ENCODE measurements at places on chromosomes 7 and 10. TPM values are rescaled to one million over a fixed set of nuclear protein-coding genes. Genes with fewer than 3 reads are reported as not detected.

DNA sequence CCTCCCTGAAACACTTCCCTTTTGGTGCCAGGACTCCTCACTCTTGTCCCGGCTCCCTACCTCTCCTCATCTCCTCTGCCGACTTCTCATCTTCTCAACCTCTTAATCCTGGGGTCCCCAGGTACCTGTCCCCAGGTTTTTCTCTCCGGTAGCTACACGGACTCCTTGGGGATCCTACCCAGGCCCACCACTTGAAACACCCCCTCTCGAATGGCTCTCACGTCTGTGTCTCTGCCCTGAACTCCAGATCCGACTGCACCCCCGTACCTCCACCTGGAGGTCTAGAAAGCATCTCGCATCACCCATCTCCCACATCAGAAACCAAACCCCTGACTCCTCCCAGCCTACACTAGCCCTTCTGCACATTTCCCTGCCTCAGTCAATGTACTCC is 4.8 kb downstream of the TBATA start:
- DNase-seq: no peak

DNA sequence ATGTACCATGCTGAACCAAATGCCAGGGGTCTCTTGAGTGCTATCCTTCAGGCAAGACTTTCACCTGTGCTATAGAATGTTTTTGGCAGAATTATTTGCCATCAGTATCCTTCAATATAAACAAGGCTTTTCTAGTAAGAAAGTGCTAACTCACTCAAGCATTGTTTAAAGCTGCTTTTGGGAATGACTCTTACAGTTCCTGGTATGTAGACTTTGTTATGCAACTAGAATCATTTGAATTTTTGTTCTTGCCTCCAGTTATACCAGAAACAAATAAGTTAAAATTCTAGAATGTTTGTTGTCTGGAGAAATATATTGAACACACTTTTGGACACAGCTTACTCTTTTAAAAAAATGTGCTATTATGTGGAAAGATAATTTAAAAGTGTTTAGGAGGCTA is 39.5 kb upstream of the RTKN2 start:
- no peak for DNase-seq

DNA sequence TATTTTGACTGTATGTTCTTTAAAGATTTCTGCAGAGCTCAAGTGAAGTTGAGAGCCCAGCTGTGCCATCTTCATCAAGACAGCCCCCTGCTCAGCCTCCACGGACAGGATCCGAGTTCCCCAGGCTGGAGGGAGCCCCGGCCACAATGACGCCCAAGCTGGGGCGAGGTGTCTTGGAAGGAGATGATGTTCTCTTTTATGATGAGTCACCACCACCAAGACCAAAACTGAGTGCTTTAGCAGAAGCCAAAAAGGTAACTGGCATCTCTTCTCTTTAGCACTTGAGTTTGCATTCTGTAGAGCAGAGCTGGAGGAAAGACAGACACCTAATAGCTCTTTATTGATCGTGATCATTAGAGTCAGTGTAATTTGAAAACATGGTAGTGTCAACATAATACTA is 33.7 kb downstream of the MCM10 start:
- no peak for DNase-seq

DNA sequence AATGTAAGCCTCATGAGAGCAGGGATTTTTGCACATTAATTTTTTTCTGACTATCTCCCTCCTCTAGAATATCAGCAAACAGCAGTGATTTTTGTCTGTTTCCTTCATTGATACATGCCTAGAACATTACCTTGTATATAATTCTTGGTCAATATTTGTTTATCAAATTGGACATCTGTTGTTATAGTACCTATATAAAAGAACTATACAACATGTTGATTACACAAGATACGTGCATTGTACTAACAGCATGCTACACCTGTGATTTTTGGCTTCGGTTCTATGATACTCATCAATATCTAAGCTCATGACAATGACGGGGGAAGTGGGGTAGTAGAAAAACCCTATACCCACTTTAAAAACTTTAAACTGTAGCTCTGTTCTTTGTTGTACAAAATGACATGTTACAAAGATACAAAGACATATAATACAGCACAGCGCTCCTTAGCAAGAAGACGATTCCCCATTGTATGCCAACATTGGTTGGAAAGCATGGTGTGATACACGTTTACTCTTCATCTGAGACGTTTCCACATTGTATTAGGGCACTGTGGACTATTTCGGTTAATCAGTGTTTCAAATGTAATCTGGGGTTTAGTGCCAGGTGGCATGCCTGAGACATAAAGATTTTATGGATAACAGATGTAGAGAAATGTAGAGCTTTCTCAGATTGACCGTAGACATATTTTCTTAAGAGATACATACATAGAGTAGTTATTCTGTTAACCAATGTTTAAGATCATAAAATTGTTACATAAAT is 70.5 kb upstream of the FOXP2 start:
- no peak for DNase-seq

DNA sequence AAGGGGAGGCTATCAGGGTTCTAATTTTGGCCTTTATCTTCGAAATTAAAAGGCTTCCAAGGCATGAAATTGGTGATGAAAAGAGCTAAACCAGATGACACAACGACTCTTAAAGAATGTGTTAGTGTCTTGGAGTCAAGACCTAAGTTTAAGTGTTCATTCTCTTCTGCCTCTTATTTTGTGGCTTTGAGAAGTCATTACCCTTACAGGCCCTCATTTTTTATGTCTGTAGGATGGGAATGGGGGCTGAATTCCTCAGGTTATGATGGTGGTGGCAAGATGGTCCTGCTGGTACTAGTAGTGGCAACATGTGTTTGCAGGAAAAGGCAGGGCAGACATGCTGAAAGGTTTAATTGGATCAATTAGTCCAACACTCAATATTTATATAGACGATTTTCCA is 15.4 kb downstream of the TAS2R60 start:
- no peak for DNase-seq

The NXPH1 gene
- total RNA-seq: not detected

DNA sequence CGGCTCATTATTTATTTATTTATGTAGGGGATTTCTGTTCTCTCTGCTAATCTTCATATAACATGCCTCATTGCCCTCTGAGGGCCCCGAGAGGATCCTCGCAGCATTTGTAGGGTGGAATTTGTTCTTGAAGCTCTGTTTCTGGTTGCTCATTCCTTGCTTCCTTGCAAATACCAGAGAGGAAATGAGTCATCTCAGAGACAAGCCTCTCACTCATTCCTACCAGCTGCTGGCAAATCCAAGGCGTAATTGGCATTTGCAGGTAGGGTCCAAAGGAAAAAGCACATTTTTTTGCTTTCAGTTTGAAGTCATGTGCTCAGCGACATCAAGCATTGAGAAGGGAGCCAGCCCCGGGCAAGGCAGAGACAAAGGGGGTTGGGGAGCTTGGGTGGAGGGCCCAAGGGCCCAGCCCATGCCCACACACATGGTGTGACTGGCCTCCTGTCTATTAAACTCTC is 501.6 kb downstream of the GALNT17 start:
- peak; percentile 86 for DNase-seq

GRCh38 chr7:28981161-28981465 is 23.0 kb upstream of the TRIL start:
- no peak for DNase-seq

The ADCYAP1R1 gene
- 0.10 TPM for total RNA-seq

- DNase-seq: no peak
Measured at GRCh38 chr7:87119581-87119980, 32.7 kb upstream of the DMTF1 start.

DNA sequence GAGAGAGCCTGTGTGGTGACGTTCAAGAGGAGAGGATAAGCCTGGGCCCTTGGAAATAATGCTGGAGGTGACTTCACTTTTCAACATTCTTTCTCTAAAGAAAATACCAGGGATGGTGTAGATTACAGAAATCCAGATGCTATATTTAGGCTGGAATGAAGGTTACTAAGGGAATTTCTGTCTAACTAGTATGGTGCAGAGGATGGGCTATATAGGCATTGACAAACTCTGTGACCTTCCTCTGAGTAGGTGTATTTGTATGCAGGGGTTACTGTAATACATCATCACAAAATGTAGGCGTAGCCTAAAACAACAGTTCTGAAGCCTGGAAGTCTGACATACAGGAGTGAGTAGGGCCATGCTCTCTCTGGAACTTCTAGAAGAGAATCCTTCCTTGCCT is 155.3 kb upstream of the INHBA start:
- DNase-seq: no peak

The SIRT1 gene
- 21.2 TPM for total RNA-seq

GRCh38 chr10:91883549-91884444 is 25.5 kb downstream of the FGFBP3 start:
- peak; percentile 69 for DNase-seq

DNA sequence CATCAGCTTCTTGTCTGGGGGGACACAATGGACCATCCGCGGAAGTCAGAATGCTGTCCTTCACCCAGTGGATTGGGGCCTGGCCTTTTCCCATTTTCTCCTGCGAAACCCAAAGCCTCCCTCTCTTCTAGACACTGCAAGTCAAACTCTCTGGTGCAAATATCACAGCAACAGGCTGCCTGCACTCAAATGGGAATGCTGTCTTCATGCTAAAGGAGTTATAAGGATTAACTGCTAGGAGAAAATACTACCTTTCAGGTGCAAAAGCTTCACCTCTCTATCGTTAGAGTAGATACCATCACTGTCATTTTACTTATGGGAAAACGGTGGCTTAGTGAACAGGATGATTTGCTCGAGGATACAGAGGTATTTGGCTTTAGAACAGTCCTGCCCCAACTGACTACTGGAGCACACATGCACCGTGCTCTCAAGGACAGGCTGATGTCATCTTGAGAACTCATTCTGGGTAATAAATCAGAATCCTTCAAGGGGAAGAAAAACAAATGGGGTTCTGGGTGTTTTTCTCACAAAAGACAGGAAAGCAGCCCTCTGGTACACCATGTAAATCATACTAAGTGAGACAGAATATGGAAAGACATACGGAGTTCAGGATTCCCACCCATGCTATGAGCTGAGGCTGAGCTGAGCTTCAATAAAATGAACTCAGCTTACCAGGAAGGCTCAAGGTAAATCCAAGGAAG is 100.9 kb downstream of the SAMD9 start:
- no peak for DNase-seq
